NCI-H1694 (cell line): ENCODE measurements at places on chromosomes 16 and 17.

DNA sequence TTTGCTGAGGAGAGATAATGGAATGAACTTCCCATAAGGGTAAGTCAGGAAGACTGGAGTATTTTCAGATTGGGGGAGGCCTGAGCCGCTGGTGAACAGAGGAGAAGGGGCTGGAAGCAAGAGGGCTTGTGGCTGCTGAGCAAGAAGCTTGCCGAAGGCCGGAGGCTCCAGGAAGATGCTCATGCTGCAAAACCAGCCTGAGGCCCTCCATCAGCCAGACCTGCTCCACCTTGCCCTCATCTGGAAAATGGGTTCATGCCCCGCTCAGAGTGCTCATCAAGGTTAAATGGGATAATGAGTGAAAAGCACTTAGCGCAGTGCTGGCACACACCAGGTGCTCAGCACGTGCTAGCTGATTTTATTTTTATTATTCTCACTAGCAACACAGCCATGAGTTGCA is 5.5 kb upstream of the ASGR1 start:
- DNase-seq: no peak

DNA sequence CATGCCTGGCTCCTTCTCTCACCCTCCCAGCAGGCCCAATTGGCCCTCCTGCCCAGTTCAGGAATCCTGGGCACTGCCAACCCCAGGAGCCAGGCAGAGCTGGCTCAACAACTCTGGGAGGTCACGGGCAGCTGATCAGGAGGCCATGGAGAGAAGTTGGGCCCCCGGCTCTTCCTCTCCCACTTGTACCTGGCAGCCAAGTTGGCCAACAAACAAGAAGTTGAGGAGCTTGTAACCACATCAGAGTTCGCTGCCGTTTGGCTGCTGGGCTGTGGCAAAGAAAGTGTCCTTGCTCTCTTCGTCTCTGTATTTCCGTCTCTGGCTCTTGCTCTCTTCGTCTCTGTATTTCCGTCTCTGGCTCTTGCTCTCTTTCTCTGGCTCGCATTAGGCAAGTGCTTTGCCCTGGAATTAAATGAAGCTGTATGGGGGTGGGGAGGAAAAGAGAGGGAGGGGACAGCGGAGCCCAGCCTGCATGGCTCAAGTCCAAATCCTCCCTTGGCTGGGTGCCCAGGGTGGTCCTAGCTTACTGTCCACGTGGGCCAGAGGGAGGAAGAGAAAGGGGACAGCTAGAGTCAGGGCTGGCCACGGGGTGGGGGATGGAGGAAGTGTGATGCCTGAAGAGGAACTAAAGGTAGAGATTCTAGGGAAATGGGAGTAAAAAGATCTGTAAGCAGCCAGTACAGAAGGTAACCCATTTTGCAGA is 7.8 kb upstream of the TMEM132E start:
- no peak for DNase-seq

- DNase-seq: no peak
Measured at GRCh38 chr16:68298312-68298711, 12.4 kb downstream of the SLC7A6OS start.

DNA sequence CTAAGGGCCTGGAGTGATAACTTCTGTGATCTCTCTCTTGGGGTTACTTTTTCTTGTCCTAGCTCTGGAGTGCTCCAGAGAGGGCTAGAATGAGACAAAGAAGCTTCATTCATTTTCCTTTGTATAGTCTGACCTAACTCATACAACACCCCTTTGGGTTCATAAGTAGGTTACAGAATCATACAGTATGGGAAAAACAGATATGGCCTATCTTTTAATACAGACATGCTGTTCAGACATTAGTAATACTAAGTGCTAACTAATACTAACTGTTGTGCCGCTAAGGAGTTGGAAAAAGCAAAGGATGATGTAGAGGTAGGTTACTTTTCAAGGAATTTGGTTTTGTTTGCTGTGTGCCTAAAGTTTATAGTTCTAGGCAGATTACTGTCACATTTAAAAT is 84.7 kb downstream of the NLK start:
- DNase-seq: no peak
